A549 (cell line): ENCODE measurements at places on chromosomes 7 and 10.

DNA sequence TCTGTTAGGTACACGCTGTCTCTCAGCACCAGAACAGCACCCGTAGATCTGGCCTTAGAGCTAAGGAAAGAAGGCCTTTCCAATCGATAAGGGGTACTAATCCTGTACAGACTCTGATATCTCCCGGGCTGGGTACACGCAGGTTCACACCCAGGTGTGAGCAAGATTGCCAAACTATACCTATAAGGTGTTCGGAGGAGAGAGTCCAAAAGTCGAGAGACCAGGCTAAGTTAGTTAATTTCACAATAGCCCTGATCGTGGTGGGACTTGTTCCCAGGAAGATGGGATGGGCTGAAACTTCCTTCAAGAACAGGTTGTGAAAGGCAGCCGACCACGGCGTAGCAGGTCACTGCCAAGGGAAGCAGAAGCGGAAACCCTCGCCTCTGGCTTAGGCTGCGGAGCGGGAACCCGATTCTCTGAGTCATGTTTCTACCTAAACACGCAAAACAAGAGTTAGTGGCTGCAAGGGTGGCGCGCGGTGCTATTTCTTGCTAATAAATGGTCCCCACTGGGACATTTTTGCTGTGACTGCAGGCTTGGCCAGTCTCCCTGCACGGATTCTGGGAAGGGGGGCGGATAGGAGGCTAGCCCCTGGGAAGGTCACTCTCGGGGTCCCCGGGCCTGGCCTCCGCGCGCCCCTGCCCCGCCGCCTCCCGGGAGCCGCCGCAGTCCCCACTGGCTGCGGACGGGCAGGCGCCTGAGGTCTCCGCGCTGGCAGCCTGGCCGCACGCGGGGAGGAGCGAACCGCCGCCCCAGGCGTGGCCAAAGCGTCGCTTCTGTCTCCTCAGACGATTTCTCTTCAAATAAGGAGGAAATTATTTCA lies 75.4 kb upstream of the PDSS1 start:
- DNase-seq = peak; percentile 18

DNA sequence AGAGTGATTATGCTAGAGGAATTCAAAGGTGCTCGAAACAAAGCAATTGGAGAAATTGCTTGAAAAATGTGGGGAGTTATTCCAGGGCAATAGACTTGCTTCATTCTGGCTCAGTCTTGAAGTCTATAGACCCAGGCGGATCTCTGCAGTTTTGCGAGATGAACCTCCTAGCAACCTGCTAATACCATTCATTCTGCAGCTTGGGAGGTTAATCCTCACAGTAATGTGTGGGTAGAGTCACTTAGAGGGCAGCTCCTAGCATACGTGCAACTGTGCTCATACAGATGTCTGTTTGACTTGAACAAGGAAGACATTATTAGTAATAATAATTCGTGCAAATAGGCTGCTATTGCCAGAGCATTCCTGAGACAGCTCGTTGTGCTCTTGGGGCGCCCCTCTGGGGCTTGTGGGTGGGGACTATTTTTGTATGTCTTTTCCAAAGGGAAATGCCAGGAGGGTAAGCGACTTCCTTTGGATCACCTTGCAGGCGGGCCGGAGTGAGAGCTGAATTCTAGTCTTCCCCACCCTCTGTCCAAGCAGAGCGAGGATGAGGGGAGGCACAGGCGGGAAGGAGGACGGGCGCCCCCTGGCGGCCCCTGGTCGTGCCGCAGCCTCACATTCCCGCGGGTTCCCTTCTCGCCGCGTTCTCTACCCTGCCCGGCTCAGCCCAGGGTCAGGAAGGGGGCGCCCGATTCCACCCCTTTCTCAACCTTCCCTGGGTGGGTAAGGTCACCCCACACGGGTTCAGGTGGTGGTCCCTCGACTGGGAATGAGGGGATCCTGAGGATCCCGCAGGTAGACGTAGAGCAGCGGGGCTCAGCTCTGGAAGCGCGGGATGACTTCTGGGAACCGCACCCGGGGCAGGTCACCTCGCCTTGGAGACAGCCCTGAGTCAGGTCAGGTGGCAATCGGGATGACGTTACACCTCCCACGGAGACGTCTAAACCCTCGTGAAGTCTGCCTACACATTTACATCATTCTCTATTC lies 241.5 kb downstream of the PHTF2 start:
- peak; percentile 38 for DNase-seq

GRCh38 chr10:102668326-102669107 lies 24.2 kb downstream of the TRIM8 start:
- DNase-seq = no peak

- DNase-seq = peak; percentile 84
Observed at GRCh38 chr7:151736403-151736909, 140.5 kb downstream of the PRKAG2 start.
